Hepatic stellate cell (primary cell): ENCODE measurements at places on chromosomes 4 and X.

DNA sequence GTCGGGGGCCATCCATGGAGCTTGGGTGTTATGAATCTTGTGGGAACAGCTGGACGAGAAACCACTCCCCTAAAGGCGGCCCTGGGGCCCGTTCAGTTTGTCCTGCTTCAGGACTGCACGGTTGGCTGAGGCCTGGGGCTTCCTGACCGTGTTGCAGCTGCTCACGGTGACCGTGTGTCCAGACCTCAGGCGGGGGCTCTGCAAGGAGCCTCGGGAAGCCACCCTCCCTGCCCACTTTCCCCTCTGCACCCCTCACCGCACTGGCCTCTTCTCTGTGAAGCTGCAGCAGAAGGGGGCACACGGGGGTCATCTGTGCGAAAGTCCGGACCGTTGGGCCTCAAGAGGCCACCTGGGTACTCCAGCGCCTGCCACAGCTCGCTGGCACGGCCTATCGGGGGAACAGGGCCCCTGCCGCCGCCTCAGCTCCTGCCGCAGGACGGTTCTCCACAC, 29.4 kb downstream of the UVSSA start:
- DNase-seq, result no peak

- no peak for DNase-seq
Measured at GRCh38 chr4:110032603-110033002, 119.9 kb downstream of the EGF start.

DNA sequence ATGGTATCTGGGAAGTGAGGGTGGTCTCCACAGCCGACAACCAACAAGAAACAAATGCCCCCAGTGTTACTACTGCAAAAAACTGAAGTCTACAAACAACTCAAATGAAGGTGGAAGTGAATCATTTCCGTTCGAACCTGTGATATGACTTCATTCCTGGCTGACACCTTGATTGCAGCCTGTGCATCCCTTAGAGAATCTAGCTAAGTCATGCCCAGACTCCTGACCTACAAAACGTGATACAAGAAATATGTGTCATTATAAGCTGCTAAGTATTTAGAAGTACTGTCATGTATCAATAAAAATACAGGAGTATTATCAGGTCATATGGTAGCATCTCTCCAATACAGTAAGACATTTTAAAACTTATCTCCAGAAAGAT, 959.7 kb upstream of the LCORL start:
- no peak for DNase-seq

- no peak for DNase-seq
Measured at GRCh38 chr4:177293208-177294033, 16.3 kb upstream of the NEIL3 start.

DNA sequence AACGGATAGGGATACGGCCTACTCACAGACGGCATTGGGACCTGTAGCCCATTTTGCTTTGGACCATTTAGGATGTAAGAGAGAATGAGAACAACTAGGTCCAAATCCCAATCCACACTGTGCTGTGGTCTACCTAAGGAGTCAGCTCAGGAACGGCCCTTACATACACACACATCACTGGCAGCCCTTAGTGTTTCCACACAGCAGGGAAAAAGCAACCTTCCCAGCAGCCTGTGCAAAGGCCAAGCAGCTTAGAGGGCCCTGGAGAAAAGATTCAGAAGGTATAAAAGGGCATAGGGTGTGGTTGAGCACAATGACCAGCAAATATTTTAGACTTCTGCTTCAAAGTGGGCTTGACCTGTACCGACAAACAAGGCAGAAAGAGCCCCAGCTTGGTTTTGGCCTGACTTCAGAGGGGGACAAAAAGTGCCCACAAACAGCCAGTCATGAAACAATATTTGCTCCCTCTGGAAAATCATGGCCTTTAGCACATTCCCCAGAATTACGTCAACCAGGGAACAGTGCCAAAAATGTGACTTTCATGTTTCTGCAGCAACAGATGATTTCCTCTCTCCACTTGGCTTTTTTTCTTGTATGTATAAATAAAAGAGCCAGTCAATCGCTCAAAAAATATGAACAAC, 359.5 kb upstream of the FGF16 start:
- no peak for DNase-seq

DNA sequence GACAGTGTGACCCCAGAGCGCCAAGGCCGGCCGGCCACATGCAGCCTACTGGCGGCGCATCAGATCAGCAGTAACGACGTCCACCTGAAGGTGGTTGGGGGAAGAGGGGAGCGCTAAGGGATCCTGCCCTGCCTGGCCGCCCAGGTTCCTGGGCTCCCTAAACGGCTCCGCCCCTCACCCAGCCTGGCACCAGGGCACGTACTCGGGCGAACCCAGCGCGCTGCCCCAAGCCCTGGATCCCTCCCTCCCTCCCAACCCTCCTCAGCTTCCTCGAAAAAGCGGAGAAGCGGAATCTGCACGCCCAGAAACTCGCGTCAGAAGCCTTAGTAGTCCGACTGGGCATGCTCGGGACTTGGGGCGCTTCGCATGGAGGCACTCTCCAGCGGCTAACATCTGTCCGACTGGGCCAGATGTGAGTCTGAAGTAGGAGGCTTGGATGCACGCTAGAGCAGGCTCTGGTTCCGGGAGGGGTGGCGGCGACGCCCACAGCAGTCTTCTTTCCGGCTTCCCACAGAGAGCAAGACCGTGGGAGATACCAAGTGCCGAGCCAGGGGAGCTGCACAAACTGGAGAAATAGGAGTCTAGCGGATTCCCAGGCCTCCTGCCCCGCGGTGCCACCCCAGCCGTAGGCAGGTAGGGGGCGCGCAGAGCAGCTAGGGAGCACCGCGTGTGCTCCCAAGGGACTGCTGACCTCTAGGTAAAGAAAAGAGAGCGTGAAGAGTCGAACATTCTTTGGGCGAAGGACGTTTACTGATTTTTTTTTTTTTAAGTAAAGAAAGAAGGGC, 114.3 kb upstream of the TEX13C start:
- DNase-seq, result no peak

DNA sequence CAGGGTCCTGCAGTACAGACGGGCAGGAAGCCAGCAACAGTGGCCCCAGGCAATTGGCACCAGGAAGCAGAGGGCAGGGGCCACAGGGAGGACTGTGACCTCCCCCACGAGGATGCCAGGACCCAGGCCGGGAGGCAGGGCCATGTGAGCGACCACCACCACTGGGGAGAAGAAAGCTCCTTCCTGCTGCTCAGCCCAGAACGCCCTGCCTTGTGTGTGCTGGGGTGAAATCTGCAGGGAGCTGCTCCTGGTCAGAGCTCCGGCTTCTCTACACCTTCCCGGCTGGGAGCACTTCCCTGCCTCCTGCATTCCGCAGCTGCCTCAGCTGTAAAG, 100.4 kb downstream of the HMX1 start:
- DNase-seq, result no peak

DNA sequence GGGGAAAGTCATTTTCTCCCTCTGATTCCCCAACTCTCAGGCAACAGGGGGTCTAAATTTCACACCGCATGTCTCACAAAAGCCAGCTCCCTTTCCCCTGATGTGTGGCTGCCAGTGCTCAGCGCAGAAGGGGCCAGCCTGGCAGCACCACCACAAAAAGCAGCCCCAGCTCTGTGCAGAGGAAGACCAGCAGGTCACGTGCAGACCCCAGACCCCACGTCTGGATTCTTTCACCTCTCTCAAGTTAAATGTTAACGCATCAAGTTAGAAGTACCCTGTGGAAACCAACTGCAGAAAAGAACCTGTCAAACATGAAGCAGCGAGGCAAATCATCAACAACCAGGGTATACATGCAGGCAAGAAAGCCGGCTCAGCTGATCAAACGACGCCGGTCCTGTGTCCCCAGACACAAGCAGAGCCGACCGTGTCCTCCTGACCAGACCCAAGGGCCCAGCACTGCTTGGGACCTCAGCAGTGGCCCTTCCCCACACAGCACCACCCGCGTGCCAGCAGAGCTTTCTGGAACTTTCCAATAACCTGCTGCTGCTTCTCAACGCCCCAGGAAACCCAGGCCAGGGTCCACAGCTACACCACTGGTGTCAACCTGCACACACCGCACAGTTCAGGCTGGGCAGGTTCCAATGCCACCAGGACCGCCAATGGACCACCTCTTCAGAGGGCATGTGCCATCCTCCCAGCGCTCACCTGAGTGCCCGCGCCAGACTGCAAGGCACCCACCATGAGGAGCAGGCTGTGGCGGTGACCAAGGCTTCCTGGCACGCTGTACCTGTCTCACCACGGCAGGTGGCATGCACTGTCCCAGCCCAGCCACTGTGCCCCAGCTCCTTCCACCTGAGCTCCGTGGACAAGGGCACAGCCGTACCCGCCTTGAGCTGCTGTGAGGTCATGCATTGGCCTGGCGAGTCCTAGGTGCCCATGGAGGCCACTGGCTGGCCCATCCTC, 4.0 kb downstream of the LRPAP1 start:
- DNase-seq, result no peak

DNA sequence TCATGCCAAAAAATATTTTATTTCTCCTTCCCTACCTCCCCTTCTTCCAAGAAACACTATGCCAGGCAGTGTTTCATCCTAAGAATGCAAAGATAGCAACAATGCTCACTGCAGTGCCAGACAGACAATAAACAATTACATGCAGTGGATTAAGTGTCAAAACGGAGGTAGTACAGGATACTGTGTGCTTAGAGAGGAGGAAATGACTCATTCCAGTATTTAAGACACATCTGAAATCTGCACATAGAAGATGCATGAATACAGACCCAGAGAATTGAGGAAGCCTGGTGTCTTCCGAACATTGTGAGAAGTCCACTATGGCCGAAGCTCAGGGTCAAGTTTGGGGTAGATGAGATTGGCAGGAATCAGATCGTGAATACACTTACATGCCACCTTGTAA, 326.4 kb downstream of the PPP3CA start:
- no peak for DNase-seq

DNA sequence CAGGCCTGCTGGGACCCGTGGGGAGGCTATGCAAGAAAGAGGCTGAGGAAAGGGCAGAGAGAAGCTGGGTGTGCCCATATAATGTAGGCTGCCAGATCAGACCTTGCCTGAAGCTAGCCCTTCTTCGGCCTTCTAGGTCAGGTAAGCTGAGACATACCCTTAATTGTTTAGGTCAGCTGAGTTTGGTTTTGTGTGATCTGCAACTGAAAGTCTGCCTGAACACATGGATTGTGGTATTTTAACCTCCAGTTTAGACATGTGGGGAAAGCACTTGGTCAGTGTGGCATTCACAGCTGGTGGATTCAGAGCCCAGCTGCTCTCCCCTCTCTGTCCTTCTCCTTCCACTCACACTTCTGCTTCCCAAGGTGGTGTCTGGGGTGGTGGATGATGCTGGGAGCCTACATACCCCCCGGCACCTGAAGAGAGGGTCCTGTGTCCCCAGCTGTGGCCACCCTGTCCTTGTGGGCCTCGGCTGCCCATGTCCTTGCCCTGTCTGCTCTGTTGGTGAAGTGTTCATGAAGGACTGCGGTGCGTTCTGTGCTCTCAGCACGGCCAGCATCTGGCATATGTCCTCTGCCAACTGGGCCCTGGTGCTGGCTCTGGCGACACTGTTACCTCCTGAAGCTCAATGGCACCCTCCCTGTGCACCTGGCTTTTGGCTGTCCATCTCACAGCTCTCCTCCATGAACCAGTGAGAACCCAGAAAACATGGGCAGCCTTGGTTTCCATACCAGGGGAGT, 82.1 kb downstream of the NAT8L start:
- no peak for DNase-seq

DNA sequence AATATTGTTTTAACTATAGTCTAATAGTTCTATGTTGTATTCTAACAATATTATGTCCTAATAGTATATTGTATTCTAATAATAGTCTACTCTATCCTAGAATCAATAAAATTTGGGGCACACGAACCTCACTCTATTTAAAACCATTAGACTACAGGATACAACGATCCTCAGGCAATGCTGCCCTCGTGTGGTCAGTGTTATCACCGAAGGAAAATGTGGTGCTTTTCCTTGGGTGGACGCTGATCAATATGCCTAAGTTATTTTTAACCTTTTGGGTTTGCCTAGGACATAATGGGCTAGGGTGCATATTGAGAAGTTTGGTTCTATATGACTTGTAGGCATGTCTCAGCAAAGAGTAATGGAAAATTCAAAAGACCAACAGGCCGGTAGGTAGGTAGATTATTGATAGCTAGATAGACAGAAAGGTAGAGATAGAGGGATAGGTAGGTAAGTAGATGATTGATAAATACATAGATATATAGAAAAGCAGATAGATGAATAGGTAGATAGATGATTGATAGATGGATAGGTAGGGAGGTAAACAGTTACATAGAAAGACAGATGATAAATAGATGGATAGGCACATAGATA, 75.1 kb downstream of the PRKX start:
- DNase-seq, result peak; percentile 60

GRCh38 chr4:159016593-159017024, 86.3 kb upstream of the RAPGEF2 start:
- peak; percentile 46 for DNase-seq

DNA sequence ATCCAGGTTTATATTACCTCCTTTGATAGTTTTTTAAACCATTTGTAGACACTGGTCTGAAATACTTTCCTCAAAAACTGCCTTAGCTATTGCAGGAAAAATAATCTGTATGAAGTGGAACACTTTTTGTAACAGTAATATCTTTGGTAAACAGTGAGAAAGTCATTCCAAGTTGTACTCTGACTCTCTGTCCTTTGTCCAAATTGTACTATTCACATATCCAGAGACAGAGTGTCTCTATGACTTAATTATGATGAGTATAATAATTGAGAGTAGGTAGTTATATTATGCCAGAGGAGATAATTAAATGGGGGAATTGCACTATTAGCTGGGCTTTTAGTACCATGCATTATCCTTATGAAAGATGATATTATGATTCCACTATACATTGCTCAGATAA, 112.6 kb upstream of the LCORL start:
- DNase-seq, result no peak

GRCh38 chr4:36133086-36133485, 111.2 kb downstream of the ARAP2 start:
- DNase-seq, result no peak

GRCh38 chr4:146661367-146661766, 22.7 kb downstream of the POU4F2 start:
- DNase-seq, result no peak
